H54 (cell line): ENCODE measurements at places on chromosomes 12 and 14.

- DNase-seq: no peak
Observed at GRCh38 chr14:100039903-100040302, 25.3 kb upstream of the EVL start.

DNA sequence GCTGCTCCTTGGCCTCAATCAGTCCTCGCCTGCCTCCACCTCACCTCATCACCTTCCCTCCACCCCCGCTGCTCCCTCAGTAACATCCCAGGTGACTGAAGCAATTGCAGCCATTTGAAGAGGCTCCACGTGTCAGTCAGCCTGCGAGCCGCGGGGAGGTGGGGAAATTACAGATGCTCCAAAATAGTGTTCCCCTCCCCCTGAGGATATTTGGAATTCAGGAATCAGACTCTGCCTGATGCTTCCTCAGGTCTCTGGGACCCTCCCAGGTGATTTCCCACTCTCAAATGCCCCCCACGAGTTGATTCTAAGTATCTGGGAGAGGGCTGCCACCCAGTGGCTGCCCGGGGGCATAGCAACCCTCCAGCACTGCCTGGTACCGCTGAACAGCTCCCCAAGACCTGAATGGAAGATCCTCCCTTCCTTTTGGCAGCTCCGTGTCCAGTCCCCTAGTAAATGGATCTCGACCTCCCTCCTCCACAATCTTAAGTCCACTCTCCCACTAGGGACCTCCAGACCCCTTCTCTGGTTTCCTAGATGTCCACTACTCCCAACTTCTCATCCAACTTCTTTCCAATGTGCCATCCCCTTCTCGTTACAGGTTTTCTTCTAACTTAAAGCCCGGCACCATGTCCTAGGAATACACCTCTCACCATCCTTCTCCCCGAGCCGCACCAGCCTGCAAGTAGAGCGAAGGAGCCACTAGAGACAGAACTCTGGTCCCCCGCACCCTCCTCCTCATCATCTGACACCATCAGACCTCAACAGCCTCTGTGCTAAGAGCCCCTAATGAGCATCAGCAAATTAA is 1.4 kb upstream of the ASIC1 start:
- peak; percentile 93 for DNase-seq

DNA sequence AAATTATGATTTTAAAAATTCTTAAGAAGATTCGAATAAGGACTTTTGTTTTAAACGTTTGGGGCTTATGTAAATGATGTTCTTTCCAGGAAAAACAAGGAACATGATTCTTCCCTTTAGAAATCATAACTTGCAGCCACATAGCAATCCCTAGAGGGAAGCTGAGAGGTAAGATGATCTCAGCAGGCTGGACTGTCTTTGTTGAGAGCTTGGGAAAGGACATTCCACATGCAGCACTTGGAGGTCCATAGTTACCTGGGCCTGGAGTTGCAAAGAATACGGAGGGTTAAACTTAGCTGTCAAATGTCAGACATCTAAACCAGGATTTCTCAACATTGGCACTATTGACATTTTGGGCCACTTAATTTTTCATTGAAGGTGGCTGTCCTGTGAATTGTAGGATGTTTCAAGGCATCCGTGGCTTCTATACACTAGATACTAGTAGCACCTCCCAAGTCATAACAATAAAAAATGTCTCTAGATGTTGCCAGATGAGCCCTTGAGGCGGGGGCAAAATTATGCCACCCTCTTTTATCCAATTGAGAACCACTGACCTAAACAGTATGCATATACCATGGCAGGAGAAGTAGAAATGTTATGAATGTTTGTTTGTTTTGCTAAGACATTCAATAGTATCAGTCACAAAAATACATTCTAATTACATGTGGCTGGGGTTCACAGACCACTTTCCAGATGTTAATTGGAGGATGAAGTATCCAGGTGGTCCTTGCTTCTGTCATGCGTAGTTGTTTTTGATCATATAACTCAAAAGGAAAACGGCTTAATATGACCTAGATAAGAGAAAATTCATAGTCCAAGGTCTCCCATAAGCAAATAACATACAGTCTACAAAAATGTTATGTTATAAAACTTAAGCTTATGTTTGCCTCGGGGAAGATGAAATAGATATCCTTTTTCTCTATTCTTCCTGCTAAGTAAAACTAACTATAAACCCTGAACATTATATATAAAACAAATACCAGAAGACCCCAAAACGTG is 30.5 kb downstream of the TTC6 start:
- DNase-seq: no peak

DNA sequence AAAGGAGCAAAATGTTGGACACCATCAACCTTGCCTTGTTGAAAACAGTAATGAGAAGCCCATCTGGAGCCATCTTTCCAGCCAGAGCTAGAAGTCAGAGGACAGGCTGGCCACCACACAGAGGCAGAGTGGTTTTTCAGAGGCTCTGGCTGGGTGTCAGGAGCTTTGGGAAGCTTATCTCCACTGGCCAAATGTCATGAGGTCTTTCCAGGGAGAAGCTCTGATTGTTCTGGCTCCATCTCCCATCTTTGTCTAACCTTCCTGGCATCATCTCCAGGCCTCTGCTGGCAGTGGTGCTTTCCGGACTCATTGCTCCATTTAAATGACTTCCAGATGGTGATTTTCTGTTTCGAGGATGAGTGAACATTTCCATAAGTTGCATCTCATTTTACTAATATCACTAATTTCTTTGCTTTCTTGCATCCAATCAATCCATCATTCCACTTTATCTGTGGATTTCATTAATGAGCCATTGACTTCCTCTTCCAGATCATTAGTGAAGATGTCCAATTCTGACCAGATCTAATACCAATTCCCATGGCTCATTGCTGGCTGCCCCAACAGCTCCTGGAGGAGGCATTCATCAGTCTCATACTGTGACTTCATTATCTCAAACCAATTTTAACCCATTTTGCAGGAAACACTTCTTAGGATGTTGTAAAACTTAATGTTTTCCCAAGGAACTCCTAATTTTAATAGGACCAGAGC is 35.3 kb upstream of the TMTC1 start:
- no peak for DNase-seq

DNA sequence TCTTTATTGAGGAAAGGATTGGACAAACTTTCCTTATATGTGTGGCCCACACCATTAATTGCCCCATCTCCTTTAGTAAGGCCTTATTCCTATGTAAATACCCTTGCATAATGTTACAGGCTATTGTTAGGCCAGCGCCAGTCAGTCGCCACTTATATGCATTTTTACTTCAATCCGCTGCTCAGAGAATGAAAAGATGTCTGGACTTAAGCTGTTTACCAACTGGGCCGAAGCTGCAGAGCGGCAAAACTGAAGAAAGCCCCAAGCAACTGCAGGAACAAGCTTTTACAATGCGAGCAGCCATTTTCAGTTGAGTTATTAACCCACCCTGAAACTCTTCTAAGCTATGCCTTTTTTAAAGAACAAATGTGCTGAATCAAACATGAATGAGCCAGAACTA is 92.1 kb upstream of the OTX2 start:
- DNase-seq: no peak

- DNase-seq: peak; percentile 76
Observed at GRCh38 chr12:69157023-69157655, 82.2 kb upstream of the CPSF6 start.

- peak; percentile 50 for DNase-seq
Observed at GRCh38 chr12:64560396-64561301, 49.6 kb upstream of the RASSF3 start.

- no peak for DNase-seq
Observed at GRCh38 chr12:132610051-132610759, at the start of gene LRCOL1. Gene LRCOL1 (minus strand): TSS chr12:132610582. CDS start chr12:132606251, 4,331 bp downstream.

DNA sequence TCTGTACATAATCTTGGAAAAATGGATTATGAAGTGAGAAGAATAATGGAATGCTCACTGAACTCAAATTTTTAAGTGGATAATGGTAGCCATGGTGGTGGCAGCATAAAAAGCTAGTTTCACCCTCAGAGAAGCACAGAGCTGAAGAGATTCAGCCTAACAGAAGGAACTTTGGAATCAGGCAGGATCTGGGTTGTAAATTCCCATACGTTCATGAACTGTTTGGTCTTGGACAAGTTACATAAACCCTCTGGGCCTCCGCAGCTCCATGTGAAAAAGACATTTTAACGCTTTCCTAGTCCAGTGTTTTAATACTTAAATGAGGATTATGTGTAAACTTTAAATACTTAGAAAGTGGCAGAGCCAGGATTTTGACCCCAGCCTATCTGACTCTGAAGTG is 26.6 kb downstream of the JKAMP start:
- no peak for DNase-seq

GRCh38 chr12:29882846-29883245 is 99.1 kb upstream of the TMTC1 start:
- no peak for DNase-seq

- DNase-seq: no peak
Observed at GRCh38 chr12:108804271-108804953, 53.0 kb downstream of the SSH1 start.

DNA sequence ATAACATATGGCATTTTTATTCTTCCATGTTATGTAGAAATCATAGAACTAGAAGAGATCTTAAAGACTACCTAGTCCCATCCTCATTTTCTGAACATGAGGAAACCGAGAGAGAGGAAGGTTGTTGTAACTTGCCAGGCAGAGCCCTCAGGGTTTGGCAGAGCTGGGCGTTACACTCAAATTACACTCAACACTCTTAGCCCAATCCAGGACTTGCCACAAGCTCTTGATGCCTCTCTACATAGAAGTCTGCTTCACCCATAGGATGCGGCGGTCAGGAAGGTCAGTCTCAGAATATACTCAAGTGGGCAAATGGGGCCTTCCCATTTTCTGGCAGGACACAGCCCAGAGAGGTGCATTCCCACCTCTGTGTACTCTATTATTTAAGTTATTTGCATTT is 208.1 kb downstream of the ZFP36L1 start:
- DNase-seq: no peak

DNA sequence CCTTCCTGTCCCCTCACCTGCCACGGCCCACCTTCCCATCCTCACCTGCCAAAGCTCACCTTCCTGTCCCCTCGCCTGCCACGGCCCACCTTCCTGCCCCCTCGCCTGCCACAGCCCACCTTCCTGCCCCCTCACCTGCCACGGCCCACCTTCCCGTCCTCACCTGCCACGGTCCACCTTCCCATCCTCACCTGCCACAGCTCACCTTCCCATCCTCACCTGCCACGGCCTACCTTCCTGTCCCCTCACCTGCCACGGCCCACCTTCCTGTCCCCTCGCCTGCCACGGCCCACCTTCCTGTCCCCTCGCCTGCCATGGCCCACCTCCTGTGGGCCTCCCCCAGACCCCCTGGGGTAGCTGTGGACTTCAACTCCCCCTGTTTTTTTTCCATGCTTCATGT is 48.8 kb upstream of the GPR68 start:
- no peak for DNase-seq

DNA sequence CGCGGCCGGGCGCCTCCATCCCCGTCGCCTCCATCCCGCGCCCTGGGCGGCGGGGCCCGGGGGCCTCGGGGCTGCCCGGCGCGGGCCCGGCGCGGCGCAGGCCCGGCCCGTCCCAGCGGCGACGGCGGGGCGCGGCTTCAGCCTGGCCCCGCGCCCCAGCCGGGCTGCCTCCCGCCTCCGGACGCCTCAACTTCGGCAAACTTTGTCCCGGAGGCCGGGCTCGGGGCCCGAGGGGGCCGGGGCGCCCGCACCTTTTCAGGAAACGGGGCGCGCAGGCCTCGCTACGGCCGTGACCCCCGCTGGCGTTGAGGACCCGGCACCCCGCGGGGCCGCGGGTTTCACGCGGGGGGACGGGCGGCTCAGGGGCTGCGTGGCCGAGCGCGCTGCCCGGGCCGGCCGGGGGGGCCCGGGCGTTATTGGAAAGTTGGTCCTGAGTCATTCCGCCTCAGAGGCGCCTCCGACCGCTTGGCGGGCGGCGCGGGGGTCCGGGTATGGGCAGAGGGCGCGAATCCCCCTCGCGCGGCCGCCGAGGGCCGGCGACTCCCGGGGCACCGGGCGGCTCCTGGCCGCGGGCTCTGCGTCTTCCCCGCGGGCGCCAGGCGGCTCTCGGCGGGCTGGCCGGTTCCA is 575 bp downstream of the TRAF3 start:
- no peak for DNase-seq

DNA sequence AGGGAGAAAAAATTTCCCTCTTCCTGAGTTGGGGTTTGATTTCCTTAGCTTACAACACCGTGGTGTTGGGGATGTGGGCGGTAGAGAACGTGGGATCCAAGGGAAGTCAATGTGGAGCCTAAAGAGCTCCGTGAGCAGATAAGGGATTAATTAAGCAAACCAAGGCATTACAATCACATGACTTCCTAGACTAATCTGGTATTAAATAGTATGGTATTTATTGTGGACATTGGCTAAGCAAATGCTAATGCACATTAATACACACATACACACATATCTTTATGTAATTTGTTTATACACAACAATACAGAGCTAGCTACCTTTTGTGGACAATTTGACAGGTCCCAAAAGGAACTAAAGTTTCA is 791 bp upstream of the RNF41 start:
- DNase-seq: no peak

DNA sequence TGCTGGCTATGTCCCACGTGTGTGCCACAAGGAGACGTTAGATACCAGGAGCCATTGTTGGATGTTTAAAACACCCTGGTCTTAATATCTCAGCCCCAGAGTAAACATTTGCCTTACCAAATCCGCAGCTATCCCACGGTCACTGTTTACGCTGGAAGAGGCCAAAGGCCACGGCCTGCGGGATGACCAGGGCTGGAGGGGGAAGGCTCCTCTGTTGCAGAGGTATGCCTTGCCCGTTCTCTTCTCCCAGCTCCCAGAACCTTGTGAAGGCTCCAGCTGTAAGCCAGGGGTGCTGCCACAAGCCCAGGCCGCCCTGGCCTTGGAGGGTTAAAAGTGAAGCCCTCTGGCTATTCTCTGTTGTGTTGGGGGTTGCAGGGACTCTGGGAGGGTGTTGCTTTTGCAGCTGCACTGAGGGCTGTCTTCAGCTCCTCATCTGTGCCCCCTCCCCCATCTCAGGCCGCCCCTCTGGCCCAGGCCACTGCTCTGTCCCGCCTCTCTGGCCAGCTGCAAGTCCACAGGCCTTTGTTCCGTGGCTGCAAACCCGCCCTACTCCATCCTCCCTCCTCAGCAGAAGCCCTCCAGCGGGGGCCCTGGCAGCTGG is 2.5 kb downstream of the PLEKHG3 start:
- DNase-seq: no peak

- DNase-seq: no peak
Observed at GRCh38 chr12:94563286-94563685, 87.1 kb downstream of the TMCC3 start.

GRCh38 chr12:4257442-4257841 is 16.1 kb upstream of the CCND2 start:
- no peak for DNase-seq
